ENCODE measurements at places on chromosomes 5 and 9. TPM values are rescaled to one million over a fixed set of nuclear protein-coding genes. Genes with fewer than 3 reads are reported as not detected.
A peak's percentile ranks its signal among the peaks of the same experiment; 100 is the strongest.

DNA sequence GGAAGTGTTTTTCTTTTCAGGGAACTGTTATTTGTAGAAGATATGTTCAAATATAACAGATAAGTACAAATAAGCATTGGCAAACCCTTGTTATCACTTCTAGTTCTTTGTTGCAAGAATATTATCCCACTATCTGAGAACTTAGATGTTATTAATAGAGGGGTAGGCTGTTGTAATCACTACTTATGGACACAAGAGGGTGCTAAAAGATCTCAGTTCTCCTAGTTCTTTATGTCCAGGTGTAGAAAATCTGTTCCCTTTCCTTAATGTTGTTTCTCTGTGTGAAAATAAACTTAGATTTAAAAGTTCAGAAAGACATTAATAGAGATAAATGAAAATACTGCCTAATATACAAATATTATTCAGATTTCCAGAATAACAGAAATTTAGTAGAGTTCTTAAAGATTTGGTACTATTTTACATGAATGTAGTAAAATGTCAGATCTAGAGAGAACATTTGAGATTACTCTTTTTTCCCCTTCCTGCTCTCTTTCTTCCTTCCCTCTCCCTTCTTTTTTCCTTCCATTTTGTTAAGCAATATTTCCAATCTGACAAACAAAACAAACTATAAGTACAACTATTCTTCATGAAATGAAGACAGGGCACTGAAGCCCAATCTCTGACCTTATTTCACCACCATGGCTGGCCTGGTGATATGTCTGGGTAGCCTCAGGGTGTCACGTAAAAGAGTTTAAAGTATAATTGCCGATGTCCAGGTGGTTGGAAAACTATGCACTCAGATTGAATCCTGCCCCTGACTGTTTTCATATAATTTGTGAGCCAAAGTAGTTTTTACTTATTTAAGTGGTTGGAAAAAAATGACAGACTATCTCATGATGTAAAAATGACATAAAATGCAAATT is 43.6 kb upstream of the C5orf46 start:
- no peak for DNase-seq

- DNase-seq, result peak; percentile 79
Measured at GRCh38 chr5:127001621-127002296, 28.6 kb downstream of the MARCHF3 start.

Gene IL33
- 0.26 TPM for polyA plus RNA-seq

GRCh38 chr5:158233735-158234322 is 374.9 kb upstream of the CLINT1 start:
- DNase-seq, result no peak

GRCh38 chr9:131358556-131358955 is 35.3 kb upstream of the PRRC2B start:
- DNase-seq, result no peak

GRCh38 chr9:29348999-29349398 is 1775.7 kb upstream of the C9orf72 start:
- DNase-seq, result no peak

Gene CCDC107
- 11.8 TPM for polyA plus RNA-seq

GRCh38 chr9:71210326-71210725 is 88.9 kb upstream of the TRPM3 start:
- DNase-seq, result no peak

Gene EPB41L4A
- not detected for polyA plus RNA-seq

Gene PCDHGC5
- polyA plus RNA-seq, result 2.5 TPM

Gene PCDHA10
- polyA plus RNA-seq, result 0.02 TPM

Gene SLC35A4
- polyA plus RNA-seq, result 63.4 TPM

DNA sequence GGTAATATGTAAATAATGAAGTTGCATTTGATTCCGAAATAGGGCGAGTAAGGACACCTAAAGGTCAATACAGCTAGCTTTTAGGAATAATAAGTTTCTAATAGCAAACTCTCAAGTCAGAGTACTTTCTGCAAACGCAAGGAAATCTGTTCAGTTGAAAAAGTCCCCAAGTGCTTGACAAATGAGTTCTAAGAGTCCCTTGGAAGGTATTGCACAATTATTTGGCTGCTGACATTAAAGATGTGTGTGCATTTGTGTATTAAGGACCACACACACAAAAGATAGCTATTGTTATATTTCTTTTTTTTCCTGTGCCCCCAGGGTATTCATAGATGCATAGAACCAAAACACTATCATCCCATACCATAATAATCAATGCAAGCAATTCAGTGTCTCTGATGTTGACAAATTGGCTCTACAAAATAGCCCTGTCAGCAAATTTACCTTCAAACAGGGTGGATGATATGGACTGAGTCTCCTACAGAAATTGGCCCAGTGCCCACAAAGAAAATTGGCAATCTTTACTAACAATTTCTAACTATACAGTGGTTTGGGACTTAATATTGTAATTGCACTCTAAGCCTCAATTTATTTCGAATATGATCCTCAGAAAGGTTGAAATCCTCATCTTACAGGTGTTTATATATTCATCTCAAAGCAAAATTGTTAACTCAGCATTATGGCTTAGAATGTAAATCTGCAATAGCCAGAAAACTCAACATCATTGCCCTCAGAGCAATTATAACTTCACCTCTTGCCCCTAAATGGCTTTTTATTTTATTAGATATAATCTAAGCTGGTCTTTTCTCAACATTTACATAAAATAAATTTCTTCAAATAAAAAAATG is 827.2 kb downstream of the MAT2B start:
- no peak for DNase-seq

Gene INSYN2B
- polyA plus RNA-seq, result 6.8 TPM

GRCh38 chr9:37669232-37669631 is 18.5 kb downstream of the FRMPD1 start:
- DNase-seq, result no peak

Gene RELL2
- 3.1 TPM for polyA plus RNA-seq

- no peak for DNase-seq
Measured at GRCh38 chr9:9992936-9993335, 619.9 kb downstream of the PTPRD start.

Gene TAF1L
- polyA plus RNA-seq, result not detected

DNA sequence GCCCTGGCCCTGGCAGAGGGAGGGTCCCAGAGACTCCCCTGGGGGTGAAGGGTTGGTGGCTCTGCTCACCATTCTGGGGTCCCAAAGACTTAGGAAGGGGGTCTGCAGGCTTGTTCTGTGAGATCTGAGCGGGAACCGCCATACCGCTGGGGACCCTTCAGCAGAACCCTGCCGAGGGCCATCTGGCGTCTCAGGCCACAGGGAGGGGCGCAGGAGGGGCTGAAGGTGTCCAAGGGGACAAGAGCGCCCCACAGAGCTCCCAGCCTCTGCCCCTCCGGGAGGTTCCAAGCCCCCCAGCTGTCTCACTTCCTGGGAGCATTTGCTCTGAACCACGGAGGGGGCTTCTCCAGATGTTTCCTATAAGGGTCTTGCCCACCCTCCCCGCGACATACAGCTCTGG is 4.8 kb downstream of the FIBCD1 start:
- no peak for DNase-seq

DNA sequence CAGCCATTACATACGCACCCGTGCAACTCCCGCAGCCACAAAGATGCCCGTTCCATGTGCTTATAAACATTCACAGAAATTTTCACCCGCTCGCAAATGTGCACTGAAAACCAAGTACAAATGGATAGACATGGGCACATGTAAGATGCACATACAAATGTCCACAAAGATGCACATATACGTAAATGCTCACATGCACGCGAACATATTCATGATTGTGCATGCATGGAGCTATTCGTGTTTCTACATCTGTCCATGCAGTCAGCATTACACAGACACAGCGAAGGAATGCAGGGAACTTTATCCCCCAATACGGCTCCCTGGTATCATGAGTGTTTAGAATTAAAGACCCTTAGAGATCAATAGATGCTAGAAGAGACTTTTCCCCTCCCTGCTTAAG is 58.4 kb downstream of the C9orf50 start:
- DNase-seq, result no peak

GRCh38 chr5:14675865-14676300 is 11.4 kb downstream of the OTULIN start:
- no peak for DNase-seq

GRCh38 chr5:111398013-111398412 is 114.3 kb downstream of the STARD4 start:
- no peak for DNase-seq

DNA sequence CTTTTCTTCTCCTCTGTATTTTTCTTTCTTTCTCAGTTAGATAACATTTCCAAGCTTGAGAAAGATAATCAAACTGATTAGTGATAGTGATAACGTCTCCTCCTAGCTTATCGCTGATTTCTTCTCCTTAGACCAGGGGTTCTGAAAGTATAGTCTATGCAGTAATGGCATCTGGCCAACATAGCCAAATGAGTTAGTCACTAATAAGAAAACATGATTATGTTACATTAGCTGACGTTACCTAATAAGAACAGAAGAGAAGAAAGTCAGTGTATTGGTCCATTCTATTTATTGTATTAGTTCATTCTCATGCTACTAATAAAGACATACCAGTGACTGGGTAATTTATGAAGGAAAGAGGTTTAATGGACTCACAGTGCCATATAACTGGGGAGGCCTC is 111.2 kb downstream of the STRBP start:
- no peak for DNase-seq

- DNase-seq, result peak; percentile 4
Measured at GRCh38 chr9:75146229-75146628, 57.9 kb downstream of the OSTF1 start.

DNA sequence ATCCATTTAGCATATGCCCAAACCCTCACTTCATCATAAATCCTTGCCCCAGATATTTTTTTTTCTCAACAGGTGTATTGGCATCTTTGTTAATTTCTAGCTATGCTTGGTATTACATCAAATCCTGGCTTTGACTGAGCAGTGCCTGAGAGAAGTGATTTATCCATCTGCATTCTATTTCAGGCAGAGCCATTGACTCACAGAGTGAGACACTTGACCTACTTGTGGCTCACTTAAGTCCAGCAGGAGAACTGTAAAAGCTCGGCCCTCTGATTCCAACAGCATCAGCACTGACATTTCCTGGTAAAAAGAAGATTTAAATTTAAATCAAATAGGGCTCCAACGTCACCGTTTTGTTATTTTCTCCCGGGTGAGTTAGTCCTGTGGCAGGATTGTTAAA is 93.4 kb downstream of the PLK2 start:
- DNase-seq, result no peak

- DNase-seq, result no peak
Measured at GRCh38 chr9:75088646-75089372, 495 bp downstream of the OSTF1 start.

Gene SLC1A1
- 0.45 TPM for polyA plus RNA-seq

Data from AG04450 (cell line).